CD8-positive, alpha-beta memory T cell (primary cell): ENCODE measurements at places on chromosomes 1 and 21. TPM values are rescaled to one million over a fixed set of nuclear protein-coding genes. Genes with fewer than 3 reads are reported as not detected.

Gene DIRAS3
- 0.28 TPM for total RNA-seq

GRCh38 chr1:93878501-93878888 is 511 bp downstream of the DNTTIP2 start:
- peak; percentile 63 for DNase-seq

GRCh38 chr1:54172614-54173599 is 20.1 kb upstream of the CDCP2 start:
- DNase-seq = no peak

GRCh38 chr21:43762303-43763128 is 13.6 kb downstream of the CSTB start:
- no peak for DNase-seq

GRCh38 chr1:221076391-221076811 is 197.2 kb downstream of the HLX start:
- no peak for DNase-seq

GRCh38 chr1:210417881-210418280 is 89.2 kb downstream of the HHAT start:
- DNase-seq = no peak

Gene GLRX2
- total RNA-seq = 47.1 TPM

- DNase-seq = no peak
These were observed 8.0 kb upstream of the JAK1 start for GRCh38 chr1:64974288-64974825.

DNA sequence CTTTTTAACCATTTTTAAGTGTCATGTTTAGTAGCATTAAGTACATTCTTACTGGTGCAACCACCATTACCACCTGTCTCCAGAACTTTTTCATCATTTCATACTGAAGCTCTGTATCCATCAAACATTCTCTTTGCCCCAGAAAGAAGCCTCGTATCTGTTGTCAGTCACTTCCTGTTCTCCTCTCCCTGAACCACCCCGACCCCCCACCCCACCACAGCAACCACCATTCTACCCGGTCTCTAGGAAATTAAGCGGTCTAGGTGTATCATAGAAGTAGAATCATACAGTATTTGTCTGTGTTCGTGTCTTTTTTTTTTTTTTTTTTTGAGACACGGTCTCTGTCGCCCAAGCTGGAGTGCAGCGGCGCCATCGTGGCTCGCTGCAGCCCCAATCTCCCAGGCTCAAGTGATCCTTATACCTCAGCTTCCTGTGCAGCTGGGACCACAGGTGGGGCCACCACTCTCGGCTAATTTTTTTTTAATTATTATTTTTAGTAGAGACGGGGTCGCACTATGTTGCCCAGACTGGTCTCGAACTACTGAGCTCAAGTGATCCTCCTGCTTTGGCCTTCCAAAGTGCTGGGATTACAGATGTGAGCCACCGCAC is 23.7 kb upstream of the EPHA8 start:
- no peak for DNase-seq

- DNase-seq = no peak
These were observed 15.0 kb upstream of the IL10RB start for GRCh38 chr21:33251119-33251518.

Gene CDK18
- 1.6 TPM for total RNA-seq

GRCh38 chr1:167090314-167090942 is at the start of gene GPA33:
Gene GPA33, minus strand, starts transcription at chr1:167090377. Its CDS starts 90 bp downstream, at chr1:167090287.
- no peak for DNase-seq

Gene MATN1
- total RNA-seq = 0.91 TPM

DNA sequence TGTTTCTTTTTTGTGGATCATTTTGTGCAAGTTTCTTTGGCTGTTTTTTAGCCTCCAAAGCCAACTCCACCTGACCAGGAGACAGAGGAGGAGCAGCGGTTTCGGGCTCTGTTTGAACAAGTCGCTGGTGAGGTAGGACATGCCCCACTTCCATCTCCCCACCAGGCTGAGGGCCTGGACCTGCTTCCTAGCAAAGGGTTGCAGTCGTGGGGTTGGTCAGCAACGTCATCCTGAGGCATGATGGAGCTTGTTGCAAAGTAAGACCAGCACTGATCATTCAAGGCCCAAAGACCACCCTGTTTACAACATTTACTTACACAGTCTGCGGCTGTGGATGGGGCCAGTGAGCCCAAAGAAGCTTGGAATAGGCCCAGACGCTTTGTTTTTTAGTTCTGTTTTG is 40.3 kb downstream of the CAPN9 start:
- no peak for DNase-seq

GRCh38 chr1:224631462-224632115 is 15.5 kb downstream of the CNIH3 start:
- no peak for DNase-seq

Gene PLA2G2F
- total RNA-seq = not detected

- no peak for DNase-seq
These were observed 1.5 kb downstream of the SHISA4 start for GRCh38 chr1:201890223-201890622.

GRCh38 chr1:77948841-77949424 is 29.9 kb downstream of the FUBP1 start:
- no peak for DNase-seq
